ENCODE measurements at places on chromosomes 5 and 9.

GRCh38 chr5:68217047-68217355 lies 1.4 kb downstream of the PIK3R1 start:
- DNase-seq = no peak

DNA sequence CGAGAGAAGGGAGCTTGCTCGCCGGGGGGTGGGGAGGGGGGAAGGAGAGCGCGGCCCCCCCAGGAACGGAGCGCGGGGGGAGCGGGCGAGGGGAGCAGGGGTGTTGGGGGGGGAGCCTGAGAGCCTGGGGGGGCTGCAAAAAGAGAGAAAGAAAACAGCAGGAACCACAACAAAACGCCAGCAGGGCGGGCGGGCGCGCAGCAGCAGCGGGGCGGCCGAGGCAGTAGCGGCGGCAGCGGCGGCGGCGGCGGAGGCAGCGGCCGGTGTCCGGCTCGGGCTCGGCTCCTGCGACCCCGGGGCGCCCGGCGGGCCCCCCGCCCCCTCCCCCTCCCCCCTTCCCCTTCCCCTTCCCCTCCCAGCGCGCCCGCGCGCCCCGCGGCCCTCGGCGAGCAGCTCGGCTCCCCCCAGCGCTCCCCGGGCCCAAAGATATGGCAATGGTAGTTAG lies 1.6 kb downstream of the NR2F1 start:
- DNase-seq = no peak

GRCh38 chr5:6849316-6850105 lies 136.3 kb downstream of the TENT4A start:
- DNase-seq = no peak

DNA sequence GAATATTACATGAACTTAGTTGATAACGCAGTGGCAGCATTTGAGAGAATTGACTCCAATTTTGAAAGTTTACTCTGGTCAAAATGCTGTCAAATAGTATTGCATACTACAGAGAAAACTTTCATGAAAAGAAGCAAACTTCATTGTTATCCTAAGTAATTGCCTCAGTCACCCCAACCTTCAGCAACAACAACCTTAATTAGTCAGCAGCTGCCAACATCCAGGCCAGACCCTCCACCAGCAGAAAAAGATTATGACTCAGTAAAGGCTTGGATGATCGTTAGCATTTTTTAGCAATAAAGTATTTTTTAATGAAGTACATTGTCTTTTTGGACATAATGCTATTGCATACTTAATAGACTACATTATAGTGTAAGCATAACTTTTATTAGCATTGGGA lies 40.8 kb upstream of the SPDL1 start:
- DNase-seq = no peak

- no peak for DNase-seq
Observed at GRCh38 chr5:34021334-34021733, 13.5 kb upstream of the AMACR start.

GRCh38 chr9:95459178-95459577 lies 57.6 kb downstream of the PTCH1 start:
- DNase-seq = no peak

DNA sequence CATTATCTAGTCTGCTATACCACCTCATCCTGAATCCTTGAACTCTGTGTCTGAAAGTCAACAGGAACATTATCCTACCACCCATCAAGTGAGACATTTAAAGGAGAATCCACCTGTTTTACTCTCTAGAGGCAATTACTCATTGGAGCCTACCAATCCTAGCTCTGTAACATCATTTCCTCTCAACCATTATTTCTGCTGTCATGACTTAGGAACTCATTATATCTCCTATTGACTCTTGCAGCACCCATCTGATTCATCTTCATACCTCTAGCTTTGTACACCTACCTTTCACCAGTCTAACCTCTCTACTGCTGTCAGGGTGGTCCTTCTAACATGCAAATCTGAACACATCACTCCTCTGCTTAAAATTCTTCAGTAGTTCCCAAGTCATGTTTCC lies 481.5 kb downstream of the NFIB start:
- DNase-seq = no peak

- DNase-seq = no peak
Observed at GRCh38 chr5:150505041-150505511, 2.9 kb upstream of the NDST1 start.

GRCh38 chr5:3818624-3819023 lies 223.0 kb downstream of the IRX1 start:
- DNase-seq = no peak

DNA sequence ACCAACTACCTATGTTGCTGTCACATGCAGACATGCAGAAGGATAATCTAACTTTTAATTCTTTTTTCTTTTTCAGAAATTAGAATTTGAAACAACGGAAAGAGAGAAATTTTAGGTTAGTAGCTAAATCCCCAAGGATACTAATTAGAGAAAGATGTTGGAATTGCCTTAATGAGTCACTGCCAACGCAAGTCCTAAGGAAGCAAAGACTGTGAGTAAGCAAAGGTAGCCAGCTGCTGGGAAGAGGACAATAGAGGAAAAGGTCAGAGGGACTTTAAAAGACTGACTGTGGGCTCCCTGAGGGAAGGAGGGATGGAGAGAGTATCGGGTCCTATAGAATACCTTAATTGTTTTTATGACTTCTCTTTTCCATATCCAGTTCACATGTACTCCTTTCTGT lies 461.9 kb upstream of the PAPPA start:
- DNase-seq = no peak

DNA sequence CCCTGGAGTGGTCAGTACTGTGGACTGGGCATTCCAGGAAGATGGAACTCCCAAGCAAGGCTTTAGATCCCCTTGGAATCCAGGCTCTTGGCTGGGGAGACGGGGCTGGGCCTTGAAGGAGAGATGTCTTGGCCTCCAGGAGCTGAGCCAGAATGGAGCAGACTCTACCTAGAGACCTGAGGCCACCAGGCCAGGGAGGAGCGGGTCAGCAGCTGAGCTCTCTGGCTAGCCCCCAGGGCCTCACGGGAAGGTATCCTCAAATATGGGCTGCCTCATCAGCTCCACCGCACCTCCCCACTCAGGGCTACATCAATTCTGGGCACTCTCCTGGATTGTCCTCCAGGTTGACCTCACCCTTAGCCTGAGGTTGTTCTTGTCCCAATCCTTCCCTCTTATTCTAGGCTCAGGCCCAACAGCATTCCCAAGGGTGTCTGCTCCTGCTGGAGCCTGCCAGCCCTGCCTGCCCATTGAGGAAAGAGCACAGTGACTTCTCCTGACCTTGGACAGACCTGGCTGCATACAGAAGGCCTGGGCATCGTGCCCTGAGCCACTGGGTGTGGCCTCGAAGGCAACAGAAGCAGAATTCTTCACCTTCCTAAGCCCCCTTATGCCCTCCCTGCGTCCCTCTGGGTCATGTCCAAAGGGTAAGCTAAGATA lies 3.0 kb upstream of the PDLIM4 start:
- no peak for DNase-seq

- no peak for DNase-seq
Observed at GRCh38 chr9:127123064-127123890, 842 bp upstream of the ANGPTL2 start.

- no peak for DNase-seq
Observed at GRCh38 chr9:97980918-97981845, 2.0 kb upstream of the ANP32B start.

- no peak for DNase-seq
Observed at GRCh38 chr5:142133330-142134206, 25.0 kb downstream of the NDFIP1 start.

DNA sequence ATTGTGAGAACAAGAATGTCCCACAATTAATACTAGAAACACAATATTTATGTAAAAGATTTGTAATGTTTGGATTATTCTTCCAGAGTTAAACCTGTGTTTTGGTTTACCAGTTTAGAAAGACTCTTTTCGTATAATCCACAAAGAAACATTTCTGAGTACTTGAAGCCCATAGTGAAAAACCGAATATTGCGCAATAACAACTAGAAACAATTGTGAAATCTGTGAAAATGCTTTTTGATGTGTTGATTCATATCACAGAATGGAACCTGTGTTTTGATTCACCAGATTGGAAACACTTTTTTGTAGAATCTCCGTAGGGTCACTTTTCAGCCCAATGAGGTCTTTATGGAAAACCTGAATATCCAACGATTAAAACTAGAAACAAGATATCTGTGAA lies 386.2 kb downstream of the PRDM9 start:
- DNase-seq = no peak

- DNase-seq = no peak
Observed at GRCh38 chr5:180441564-180442051, 52.6 kb upstream of the CNOT6 start.

DNA sequence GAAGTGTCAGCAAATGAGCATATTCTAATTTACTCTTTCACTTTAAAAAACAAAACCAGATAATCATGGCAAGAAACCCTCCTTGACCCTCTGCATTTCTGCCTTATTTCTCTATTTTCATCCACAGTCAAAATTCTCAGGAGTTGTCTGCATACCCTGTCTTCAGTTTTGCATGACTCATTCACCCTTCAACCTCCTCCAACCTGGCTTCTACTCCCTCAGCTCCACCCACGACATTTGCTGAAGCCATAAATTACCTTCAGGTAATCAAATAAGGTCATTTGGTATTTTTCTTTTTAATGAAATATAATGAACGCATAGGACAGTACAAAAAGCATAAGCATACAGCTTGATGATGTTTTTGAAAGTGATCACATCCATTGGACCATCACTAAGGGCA lies 27.8 kb upstream of the SH3GL2 start:
- no peak for DNase-seq

DNA sequence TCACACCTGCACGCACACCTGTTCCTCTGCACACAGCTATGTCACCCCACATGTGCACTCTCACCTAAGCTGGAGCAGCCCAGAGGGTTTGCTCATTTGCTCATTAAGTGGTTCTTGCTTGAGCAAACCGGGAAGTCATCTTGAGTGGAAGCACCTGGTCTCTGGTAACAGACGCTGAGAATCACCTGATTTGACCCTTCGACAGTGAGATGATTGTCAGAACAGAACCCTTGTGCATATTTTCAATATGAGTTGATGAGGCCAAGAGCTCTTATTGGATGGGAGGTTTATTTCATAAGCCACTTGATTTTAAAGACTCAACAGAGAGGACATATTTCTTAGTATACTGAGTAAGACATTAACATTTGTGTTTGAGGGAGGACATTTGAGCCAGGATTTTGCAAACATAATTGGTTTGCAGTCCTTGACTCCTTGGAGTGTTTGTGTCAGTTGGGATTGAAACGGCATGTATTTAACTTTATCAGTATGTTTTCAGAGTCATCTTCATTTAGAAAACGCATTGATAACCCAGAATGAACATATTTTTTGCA lies 22.1 kb upstream of the LPCAT1 start:
- DNase-seq = no peak

DNA sequence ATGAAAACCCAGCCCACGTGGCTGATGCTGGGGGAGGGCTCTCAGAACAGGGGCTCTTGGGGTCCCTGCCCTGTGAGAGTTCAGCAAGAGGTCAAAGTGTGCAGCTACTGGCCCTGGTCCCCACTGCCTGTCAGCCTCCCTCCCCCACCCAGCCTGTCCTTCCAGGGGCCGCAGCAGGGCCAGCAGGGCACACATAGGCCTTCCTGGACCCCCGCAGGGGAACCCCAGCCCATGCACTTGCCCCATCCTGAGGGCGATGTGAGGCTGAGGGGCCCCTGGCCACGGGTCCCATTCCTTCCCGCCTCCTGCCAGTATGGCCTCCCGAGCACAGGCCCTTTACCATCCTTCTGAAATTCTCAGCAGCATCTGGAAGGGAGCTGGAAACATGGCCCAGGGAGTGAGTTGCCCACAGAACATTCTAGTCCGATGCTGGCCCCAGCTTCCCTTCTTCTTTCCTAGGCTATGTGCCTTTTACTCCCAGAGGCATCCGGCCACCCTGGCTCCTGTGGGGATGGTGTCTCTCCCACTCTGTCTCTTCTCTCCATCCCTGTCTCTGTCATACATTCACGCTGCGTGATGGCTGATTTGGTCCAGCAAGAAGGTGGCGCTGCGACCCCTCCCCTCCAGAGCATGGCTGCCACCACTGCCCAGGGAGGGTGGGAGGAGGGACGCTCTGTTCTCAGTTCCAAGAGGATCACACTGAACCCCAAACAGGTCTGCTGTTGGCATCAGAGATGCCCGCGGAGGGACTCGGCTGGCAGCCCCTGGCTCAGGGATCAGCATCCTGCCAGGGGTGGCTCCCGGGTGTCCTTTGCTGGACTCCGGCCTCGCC lies 19.6 kb downstream of the MRPL36 start:
- DNase-seq = no peak

GRCh38 chr5:151295791-151296477 lies 7.6 kb downstream of the SLC36A3 start:
- no peak for DNase-seq

DNA sequence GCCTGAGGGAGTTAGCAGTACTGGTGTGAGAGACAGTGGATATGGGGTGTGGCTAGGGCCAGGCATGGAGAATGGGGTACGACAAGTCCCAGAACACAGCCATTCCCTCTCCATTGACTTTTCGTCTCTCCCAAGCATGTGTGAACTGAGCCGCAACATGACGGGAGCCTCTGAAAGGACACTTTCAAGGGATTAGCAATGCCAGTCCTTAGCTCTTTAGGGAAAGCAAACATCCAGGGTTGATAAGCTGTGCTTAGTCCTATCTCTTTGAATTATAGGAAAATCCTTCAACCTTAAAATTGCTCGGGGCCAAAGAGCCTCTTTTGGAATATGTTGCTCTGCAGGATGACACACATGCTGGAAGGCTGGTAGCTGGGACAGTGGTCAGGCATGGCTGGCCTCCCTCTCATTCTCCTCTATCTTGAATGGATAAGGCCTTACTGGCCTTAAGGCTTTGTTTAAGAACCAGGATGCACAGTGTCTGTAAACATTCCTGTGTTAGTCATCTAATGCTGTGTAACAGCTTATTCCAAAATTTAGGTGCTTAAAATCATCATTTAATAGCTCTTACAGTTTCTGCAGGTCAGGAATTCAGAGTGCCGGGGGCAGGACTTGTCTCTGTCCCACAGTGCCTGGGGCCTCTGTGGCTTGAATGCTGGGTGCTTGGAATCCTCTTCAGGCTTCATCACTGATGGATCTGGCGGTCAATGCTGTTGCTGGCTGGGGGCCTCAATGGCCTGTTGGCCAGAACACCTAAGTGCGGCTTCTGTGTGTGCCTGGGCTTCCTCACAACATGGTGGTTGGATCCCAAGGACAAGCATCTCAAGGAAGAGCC lies 95.3 kb downstream of the PTTG1 start:
- no peak for DNase-seq

GRCh38 chr5:15249152-15249551 lies 250.8 kb upstream of the FBXL7 start:
- no peak for DNase-seq

DNA sequence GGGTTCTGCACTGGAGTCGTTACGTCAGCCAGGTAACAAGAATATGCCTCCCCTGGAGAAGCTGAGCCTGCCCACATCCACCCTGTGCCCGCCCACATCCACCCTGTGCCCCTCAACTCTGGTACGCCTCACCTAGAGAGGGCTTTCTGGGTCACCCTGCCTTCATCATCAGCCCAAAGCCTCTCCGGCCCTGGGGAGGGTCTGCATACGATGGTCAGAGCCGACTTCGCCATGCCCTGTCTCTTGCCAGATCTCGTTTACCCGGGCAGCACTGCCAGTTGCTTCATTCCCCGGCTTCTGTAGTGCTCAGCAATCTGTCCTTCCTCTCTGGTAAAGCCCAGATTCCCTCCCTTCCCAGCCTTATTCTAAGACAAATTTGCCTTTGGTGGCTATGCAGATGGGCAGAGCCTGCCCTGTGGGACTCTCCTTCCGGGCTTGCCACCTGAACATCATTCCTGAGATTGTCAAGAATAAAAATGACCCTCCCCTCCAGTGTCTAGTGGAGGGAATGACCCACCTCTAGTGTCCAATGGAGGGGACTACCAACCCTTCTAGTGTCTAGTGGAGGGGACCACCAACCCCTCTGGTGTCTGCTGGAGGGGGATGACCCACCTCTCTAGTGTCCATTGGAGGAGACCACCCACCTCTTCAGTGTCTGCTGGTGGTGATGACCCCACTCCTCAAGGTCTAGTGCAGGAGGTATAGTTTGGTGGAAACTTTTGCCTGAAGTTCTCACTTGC lies 3.4 kb downstream of the PLEKHG4B start:
- no peak for DNase-seq
